ENCODE measurements at places on chromosomes 1 and 21.

DNA sequence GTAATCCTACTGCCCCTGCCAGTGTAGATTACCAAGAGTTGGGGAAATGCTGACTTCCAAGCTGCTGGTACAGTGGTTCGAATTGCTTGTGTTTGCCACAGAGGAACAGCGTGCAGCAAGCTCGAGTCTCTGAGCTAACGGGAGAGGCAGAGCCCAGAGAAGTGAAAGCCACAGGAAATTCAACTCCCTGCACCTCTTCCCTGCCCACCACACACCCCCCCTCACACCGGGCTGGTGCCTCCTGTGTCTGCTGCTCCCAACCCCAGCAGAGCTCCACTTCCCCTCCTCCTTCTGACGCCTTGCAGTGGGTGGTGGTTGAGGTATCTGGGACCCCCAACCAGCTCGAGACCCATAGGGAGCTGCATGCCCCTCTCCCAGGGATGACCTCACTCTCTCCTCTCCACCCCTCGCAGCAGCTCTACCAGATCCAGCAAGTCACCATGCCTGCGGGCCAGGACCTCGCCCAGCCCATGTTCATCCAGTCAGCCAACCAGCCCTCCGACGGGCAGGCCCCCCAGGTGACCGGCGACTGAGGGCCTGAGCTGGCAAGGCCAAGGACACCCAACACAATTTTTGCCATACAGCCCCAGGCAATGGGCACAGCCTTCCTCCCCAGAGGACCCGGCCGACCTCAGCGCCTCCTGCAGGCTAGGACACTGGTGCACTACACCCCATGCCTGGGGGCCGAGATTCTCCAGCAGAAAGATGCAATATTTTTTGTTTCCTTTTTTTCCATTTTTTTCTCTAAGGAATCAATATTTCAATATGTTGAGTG is 13.1 kb upstream of the KCNQ4 start:
- no peak for DNase-seq

GRCh38 chr1:171245458-171246064 is 2.7 kb upstream of the FMO1 start:
- DNase-seq: no peak

GRCh38 chr1:115953180-115953579 is 23.1 kb upstream of the SLC22A15 start:
- DNase-seq: no peak

DNA sequence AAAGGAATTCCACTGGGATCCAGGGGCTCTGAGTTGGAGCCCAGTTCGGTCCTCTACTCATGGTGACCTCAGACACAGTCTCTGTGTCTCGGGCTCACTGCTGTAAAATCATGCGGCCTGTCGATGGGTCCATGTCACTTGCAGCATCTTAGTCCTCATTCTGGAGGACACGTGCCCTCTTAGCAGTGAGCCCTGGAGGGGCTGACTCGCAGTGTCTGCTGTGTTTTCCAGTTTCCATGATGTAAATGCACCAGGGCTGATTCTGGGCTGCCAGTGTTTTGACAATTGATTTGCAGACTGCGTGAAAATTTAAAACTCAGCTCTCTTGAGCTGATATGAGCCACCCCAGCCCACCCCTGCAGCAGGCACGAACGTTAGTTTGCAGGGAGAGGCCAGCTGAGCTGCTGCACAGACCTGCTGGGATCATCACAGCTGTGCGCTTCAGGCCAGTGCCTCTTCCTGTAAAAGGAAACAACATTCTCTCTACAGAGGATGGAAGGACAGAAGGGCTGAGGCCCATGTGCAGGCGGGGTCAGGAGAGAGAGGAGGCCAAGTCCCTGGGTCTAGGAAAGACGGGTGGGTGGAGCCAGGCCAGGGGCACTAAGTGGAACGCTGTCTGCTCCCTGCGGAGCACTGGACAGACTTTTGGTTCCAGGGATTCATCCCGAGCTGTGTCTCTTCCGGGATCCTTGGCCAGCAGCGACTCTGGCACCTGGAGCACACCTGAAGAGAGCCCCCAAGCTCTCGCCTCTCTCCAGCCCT is 42.6 kb downstream of the RSPH1 start:
- DNase-seq: no peak

DNA sequence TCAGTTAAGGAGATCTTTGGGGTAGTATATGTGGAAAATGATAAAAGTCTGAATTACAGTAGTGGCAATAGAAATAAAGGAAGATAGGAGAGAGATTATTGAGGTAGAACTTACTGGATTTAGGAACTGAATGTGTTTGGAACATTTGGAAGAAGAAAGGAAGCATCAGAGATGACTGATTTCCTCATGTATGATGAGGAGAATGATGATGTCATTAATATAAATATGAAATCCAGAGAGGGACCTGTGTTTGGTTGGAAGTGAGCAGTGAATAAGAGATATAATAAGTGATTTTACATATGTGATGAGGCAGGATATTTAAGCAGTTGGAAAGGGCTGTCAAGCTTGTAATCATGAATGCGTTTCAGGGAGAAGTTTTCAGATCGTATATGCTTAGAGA is 86.3 kb downstream of the SYT14 start:
- DNase-seq: no peak

DNA sequence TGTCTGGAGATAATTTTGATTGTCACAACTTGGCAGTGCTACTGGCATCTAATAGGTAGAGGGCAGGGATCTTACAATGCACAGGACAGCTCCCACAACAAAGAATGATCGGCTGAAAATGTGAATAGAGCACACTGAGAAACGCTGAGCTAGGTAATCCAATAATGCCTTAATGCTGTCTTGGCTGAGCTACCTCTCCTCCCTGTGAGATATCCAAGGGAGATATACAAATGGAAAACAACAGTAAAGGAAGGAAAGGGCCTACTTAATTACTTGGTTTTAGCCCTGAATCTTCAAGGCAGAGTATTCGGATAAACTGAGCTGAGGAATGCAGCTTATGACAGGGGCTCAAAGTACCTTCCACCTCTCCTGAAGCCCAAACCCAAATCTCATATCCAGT is 2.9 kb downstream of the DNASE2B start:
- no peak for DNase-seq

GRCh38 chr1:85394130-85394529 is 70.8 kb downstream of the DDAH1 start:
- DNase-seq: no peak

GRCh38 chr21:18776936-18777335 is 373.4 kb upstream of the TMPRSS15 start:
- DNase-seq: no peak

GRCh38 chr1:240712014-240712731 is 100.2 kb upstream of the GREM2 start:
- no peak for DNase-seq

DNA sequence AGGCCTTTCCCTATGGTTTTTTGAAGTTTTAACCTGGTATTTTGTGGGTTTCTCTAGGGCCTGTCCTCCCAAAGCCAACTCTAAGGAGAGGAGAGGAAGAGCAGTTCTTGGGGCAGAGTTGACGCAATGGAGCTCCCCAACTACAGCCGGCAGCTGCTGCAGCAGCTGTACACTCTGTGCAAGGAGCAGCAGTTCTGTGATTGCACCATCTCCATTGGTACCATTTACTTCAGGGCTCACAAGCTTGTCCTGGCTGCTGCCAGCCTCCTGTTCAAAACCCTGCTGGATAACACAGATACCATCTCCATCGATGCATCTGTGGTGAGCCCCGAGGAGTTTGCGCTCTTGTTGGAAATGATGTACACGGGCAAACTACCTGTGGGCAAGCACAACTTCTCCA is 38.2 kb downstream of the ZBTB40 start:
- no peak for DNase-seq

DNA sequence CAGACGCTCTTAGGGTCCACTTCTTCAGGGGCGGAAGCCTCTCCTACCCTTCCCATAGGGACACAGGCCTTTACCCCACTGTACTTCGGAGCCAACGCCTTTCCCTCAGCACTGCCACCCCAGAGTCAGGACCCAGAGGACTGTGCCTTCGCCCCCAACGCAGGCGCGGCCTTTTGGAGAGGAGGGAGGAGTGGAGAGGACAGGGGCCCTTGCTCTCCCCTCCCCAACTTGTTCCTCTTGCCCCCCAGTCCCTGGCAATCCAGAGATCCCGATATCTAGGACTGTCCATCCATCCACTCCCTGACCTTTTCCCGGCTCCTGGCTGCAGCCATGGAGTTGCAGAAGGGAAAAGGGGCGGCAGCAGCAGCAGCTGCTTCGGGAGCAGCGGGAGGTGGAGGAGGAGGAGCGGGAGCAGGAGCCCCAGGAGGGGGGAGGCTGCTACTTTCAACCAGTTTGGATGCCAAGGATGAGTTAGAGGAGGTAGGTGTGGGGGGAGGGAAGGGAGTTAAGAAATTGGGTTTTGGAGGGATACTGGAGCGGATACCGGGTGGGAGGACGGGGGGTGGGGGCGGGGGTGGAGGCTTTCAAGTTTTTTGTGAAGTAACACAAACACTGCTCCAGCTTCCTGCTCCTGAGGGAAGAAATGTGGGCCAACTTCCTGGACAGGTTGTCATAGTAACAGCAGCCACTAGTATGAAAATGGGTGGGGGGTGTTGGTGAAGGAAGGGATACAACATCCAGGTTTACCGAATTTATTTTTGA is 636 bp downstream of the INTS3 start:
- DNase-seq: peak; percentile 27

DNA sequence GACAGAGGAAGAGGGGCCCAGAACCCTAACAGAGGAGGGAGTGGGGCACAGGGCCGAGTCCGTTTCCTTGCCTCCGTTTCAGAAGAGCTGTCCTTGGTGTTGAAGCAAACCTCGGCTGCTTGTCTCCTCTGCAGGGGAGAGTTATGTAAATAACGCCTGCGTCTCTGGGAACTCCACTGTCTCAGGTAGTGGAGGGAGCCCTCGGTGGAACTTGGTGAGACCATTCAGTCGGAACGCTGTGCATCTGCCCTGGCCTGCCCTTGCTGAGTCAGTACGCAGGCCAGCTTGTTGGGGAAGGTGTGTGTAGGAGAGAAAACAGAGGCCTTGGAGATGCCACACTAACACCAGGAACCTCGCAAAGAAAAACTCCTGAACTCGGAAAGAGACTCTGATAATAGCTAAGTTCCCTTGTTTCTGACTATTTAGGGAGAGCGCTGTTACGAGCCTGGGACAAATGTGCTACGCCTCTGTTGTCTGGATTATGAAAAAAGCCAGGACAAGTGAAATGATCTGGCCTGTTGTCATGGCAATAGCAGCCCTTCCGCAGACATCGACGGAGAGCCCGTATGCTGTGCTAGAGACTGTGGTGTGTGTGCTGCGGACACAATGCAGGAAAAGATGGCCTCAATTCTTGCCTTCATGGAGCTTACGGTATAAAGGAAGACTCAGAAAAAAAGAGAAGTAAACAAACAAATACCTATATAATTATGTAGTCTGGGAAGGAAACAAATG is 94.6 kb upstream of the AKT3 start:
- no peak for DNase-seq

Data from NCI-H774 (cell line).